CD4-positive, alpha-beta T cell treated with Interleukin-4 for 1 hour (primary cell): ENCODE measurements at places on chromosomes 13 and 19.

- DNase-seq, result no peak
Observed at GRCh38 chr19:55651236-55651635, 3.2 kb downstream of the CCDC106 start.

DNA sequence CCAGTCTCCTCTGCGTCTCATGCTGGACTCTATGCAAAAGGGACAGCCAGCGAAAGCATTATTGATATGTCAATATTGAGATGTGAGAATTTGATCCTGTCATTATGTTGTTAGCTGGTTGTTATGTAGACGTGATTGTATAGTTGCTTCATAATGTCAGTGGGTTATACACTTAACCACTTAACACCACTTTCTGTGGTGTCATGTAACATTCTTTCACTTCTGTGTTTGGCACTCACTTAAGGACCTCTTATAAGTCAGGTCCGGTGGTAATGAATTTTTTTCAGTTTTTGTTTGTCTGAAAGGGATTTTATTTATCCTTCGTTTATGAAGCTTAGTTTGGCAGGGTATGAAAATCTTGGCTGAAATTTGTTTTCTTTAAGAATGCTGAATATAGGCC lies 7.1 kb upstream of the SIGLEC7 start:
- no peak for DNase-seq

DNA sequence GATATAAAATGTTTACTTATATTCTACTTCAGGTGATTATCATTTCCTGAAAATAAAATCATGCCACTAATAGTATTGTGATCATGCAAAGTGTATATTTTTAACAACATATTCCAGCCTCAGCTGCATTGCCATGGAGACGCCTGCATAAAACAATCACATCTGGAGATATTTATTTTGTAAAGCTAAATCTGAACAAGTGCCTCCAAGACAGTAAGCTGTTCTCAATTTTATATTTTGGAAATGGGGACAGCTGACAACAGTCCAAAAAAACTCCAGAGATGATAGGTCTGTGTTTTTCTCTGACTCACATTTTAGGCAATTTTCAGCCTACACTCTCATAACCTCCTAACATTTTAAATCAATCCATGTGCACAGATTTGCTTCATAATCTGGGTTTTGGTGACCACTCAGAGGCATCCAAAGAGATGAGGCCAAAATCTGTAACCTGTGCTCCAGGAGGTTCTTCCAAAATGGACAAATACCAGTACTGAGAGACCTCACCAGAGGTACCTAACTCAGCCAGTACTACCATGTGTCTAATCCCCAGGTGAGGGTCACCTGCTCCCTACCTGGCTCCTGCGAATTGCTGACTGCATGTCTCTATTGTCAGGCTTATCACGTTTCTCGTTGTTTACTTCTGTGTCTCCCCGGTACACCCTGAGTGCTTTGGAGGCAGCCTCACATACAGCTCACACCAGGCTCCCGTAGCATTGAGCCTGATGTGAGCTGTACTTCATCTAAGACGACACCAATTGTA lies 62.7 kb downstream of the COL4A1 start:
- no peak for DNase-seq

GRCh38 chr19:19575411-19575810 lies 37.3 kb downstream of the CILP2 start:
- no peak for DNase-seq

- no peak for DNase-seq
Observed at GRCh38 chr19:23384858-23385257, 10.4 kb downstream of the ZNF91 start.

GRCh38 chr13:29103065-29103800 lies 283.1 kb downstream of the MTUS2 start:
- DNase-seq, result no peak

GRCh38 chr19:24140099-24140498 lies 53.1 kb downstream of the ZNF254 start:
- no peak for DNase-seq
